ENCODE measurements at places on chromosomes 6 and 20. TPM values are rescaled to one million over a fixed set of nuclear protein-coding genes. Genes with fewer than 3 reads are reported as not detected.

DNA sequence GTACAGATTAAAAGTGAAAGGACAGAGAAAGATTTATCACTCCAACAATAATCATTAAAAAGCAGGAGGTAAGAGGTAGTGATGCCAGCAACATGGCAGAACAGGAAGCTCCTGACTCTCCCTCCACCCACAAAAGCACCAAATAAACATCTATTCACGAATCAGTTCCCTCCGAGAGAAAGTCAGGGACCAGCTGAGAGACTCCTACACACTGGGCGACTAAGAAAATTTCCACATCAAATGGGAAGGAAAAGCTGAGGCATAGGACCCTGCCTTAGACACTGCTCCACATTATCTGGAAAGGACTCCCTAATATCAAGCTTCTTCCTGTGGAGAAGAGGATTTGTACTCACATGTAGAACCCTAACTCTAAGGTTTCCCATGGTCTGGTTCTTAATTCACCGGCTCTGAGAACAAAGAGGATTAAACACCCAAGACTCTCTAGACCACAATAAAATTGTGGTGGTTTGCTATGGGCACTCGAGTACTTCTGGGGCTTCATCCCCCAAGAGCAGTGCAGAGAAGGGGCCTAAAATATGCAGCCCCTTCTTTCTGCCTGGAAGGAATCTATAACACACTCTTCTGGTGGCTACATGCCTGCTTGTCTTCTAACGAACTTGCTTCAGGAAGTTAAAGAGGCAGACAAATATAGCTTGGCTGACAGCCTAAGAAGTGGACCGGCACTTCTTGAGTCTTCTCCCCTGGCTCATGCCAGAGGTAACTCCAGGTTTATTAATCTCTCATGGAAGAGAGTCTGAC, 29.4 kb upstream of the ASF1A start:
- peaks cover 39% of the 10 kb centered on the region for H3K4me1 ChIP-seq
- no peaks in the 10 kb centered on the region for H3K27me3 ChIP-seq
- peak overlapping the region; percentile 38 for H3K4me3 ChIP-seq

GRCh38 chr6:106476331-106477105, 116.0 kb downstream of the CRYBG1 start:
- H3K4me3 ChIP-seq = no peak overlapping the region
- H3K4me1 ChIP-seq = peaks cover 11% of the 10 kb centered on the region
- no peak for DNase-seq

DNA sequence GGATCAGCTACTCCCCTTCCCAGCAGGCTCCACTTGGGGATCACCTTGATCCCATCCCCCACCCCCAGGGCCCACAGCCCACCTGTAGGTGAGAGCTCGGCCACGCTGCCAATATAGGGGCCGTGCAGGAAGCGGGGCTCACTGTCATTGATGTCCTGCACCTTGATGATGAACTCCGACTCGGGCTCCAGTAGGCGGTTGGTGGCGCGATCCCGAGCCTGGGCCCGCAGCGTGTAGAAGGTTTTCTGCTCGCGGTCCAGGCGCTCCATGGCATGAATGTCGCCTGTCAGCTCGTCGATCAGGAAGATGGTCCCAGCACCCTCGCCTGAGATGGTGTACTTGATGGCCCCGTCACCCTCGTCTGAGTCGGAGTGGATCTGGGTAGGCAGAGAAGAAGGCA, 67.4 kb downstream of the CDH22 start:
- no peaks in the 10 kb centered on the region for H3K36me3 ChIP-seq
- H3K27me3 ChIP-seq = peaks cover 16% of the 10 kb centered on the region
- DNase-seq = no peak
- H3K4me1 ChIP-seq = no peaks in the 10 kb centered on the region
- no peak overlapping the region for H3K4me3 ChIP-seq

DNA sequence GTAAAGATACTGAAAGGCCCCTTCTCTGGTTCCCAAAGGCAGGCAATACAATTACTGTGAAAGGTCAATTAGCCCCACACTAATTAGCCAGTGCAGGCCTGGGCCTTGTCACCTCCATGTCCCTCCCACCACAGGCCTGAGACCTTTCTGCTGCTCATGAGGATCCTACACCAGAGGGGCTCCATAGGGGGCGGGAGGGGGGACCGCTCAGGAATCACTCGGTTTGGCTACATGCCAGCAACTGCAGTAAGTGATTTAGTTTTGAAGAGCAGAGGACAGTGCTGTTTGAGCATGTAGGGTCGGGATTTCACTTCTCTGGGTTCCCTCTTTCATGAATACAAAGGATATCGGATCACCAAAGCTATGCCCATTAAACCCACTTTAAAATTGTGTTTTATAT, 455.6 kb downstream of the PRKN start:
- no peaks in the 10 kb centered on the region for H3K4me1 ChIP-seq
- no peak overlapping the region for H3K4me3 ChIP-seq
- H3K27me3 ChIP-seq = no peaks in the 10 kb centered on the region

- peaks cover 37% of the 10 kb centered on the region for H3K36me3 ChIP-seq
- H3K4me3 ChIP-seq = no peak overlapping the region
- H3K27ac ChIP-seq = peak overlapping the region; percentile 63
- no peaks in the 10 kb centered on the region for H3K27me3 ChIP-seq
- H3K4me1 ChIP-seq = peaks cover 74% of the 10 kb centered on the region
Measured at GRCh38 chr6:39224523-39225182, 4.6 kb downstream of the KCNK5 start.

FRMD1 gene
- total RNA-seq = not detected

CHRNA4 gene
- total RNA-seq = not detected

DNA sequence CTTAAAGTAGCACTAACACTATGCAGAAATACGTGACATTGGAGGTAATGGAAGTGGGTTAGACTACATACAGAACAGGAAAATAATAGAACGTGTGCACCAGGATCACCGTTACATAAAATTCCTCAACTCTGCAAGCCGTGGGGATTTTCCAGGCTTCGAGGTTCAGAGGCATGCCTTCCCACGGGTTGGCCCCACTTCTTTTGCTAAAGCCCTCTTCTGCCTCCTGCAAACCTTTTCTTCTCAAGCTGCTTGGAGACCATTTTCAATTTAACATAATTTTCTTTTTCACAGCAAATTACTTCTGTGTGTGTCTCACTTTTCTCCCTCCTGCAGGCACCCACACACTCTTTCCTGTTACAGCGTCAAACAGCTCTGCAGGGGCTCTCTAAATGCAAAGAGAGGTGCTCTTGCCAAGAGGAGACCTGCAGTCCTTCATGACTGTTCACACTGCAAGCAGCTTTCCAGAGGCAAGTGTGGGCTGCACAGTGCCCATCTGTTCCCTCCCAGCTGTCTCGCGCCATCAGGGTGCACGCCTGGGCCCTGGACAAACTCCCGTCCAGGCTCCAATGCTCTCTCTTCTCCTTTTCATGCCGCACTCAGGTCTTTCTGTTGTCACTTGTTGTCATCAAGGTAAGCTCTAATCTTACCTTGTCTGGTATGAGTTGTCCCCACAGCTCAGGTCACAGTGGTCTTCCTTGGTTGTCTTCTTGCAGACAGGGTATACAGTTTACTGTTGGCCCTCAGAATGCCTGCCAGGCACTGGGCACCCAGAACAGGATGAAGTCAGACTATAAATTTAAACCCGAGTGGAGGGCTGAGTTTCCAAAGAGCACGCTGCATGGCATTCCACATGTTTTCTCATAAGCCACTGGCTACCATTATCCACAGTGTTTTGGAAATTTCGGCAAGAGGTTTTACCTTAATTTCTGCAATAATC, 164.8 kb upstream of the GGTLC1 start:
- H3K36me3 ChIP-seq = no peaks in the 10 kb centered on the region
- H3K27ac ChIP-seq = no peak overlapping the region
- no peak for DNase-seq

CDH26 gene
- total RNA-seq = 1.5 TPM

ZNF391 gene
- total RNA-seq = 3.1 TPM

DNA sequence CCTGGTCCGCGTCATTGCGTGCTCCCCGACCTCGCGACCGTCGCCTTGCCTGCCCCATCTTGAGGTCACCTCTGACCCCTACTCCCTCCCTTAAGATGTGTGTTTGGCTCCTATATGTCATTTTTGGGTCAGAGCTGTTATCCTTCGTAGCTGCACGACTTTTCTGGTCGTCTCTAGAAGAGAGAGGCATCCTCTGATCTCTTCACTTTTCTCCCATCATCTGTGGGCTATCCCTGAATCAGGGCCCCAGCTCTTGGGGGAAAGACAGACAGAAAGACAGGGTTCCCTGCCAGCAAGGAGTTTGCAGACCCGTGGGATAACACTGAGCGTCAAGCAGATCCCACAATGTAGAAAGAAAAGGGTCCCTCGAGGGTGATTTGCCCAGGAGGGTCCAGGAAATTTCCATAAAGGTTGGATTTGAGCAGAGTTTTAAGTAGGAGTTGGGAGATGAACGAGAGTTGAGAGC, 555 bp downstream of the FAM120B start:
- H3K4me3 ChIP-seq = peak overlapping the region; percentile 86
- DNase-seq = no peak
- peaks cover 10% of the 10 kb centered on the region for H3K36me3 ChIP-seq
- H3K4me1 ChIP-seq = peaks cover 39% of the 10 kb centered on the region
- peak overlapping the region; percentile 81 for H3K27ac ChIP-seq
- H3K27me3 ChIP-seq = no peaks in the 10 kb centered on the region
